ENCODE measurements at places on chromosomes 1 and 21.

- no peak for DNase-seq
These were observed 1.4 kb upstream of the KLHL21 start for GRCh38 chr1:6603915-6604558.

DNA sequence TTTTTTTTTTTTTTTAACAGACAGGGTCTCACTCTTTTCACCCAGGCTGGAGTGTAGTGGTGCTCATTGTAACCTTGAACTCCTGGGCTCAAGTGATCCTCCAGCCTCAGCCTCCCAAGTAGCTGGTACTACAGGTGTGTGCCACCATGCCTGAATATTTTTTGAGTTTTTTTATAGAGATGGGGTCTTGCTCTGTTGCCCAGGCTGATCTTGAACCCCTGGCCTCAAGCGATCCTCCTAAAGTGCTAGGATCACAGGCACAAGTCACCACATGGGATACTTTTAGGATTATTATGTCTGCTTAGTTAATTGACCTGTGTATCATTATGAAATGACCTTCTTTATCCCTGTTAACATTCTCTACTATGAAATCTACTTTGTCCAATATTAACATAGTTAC, 38.0 kb downstream of the RASSF5 start:
- no peak for DNase-seq

- no peak for DNase-seq
These were observed 44.6 kb downstream of the NFYC start for GRCh38 chr1:40736085-40736531.

DNA sequence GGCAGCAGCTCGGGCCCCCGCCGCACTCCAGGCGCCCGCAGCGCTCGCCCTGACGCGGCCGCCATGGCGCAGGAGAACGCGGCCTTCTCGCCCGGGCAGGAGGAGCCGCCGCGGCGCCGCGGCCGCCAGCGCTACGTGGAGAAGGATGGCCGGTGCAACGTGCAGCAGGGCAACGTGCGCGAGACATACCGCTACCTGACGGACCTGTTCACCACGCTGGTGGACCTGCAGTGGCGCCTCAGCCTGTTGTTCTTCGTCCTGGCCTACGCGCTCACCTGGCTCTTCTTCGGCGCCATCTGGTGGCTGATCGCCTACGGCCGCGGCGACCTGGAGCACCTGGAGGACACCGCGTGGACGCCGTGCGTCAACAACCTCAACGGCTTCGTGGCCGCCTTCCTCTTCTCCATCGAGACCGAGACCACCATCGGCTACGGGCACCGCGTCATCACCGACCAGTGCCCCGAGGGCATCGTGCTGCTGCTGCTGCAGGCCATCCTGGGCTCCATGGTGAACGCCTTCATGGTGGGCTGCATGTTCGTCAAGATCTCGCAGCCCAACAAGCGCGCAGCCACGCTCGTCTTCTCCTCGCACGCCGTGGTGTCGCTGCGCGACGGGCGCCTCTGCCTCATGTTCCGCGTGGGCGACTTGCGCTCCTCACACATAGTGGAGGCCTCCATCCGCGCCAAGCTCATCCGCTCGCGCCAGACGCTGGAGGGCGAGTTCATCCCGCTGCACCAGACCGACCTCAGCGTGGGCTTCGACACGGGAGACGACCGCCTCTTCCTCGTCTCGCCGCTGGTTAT, 2.8 kb downstream of the KCNJ9 start:
- peak; percentile 77 for DNase-seq

DNA sequence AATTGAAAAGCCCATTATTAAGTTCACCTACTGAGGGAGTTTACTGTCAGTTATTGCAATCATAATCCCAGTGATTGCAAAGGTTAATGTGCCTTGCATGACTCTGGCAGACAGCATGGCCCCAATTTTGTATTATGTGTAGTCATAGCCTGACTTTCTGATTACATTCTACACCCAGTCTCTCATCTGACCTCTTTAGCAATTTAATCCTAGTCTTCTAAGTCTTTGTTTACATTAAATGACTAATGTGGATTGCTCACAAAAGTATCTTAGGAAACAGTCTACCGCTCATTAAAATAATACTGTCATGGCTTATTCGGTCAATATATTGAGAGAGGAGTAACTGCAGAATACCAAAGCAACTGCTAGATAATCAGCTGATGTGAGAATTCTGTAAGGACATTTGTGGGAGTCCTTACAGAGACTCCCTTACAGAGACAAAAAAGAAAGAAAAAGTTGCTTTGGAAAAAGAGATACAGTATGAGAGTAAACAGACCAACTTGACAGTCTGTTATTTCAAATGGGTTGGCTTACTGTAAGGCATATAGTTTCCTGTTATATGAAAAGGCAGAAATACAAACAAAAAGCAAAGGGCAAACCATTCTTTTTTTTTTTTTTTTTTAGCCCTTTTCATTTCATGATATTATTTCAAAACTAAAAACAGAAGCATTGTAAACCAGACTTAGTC, 42.8 kb downstream of the SMG7 start:
- DNase-seq = no peak

DNA sequence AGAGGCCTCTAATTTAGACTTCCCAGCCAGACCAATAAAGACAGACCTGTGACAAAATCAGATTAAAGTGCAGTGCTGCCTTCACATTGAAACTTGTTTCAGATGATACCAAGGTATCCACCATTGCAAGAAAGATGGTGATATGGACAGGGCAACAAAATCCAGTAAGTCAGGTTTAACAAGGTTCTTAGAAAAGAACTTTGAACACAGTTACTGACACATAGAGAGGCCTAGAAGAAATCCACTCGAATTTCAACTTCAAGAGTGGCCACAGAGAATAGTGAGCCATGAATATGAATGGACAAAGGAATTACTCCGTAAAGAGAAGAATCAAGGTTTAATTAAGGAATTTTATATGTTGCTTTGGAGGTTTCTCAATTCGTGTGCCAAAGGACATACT, 230.4 kb downstream of the KCNT2 start:
- DNase-seq = no peak

- DNase-seq = no peak
These were observed 318.4 kb downstream of the AJAP1 start for GRCh38 chr1:4972761-4973320.

GRCh38 chr1:39691383-39692151, at the start of gene HPCAL4:
Gene HPCAL4, minus strand, starts transcription at chr1:39691433. Its CDS starts 6,830 bp downstream, at chr1:39684603.
- DNase-seq = peak; percentile 86

- peak; percentile 95 for DNase-seq
These were observed 48.2 kb upstream of the LRP8 start for GRCh38 chr1:53376041-53376461.

- peak; percentile 49 for DNase-seq
These were observed at the start of gene GJB5 for GRCh38 chr1:34754964-34755637. Gene GJB5, plus strand, starts transcription at chr1:34755047. Its CDS starts 2,284 bp downstream, at chr1:34757331.

GRCh38 chr1:163824006-163824405, 502.3 kb downstream of the NUF2 start:
- DNase-seq = no peak

DNA sequence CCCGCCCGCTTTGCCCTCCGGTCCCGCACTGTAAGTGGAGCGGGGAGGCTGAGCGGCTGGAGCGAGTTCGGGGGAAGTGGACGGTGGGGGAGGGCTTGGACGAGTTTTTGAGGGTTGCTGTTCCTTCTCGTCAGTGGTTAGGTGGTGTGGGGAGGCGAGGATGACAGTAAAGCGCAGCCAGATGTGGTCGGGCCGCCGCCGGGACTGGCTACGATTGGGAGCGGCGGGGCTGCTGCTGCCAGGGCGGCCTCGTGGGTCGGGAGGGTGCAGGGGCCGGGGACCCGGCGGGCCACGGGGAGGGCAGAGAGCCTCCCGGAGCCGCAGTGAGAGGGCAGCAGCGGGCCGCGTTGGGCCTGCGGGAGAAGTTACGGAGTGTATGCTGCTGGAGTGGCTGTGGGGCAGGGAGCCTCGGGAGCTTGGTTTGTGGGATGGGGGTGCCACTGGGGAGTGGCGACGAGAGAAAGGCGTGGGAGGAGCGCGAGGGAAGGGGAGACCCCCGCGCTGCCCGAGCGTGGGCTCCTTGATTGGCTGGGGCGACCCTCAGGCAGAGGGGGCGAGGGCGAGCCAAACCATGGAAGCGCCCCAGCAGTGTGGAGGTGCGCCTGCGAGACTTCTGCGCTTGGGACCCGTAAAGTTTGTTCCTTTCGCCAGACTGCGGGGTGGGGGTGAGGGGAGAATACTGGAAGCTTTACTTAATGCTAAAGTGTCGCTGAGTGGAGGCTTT, 2.1 kb downstream of the ADGRL2 start:
- peak; percentile 39 for DNase-seq

GRCh38 chr1:56330391-56331026, 248.9 kb downstream of the PLPP3 start:
- no peak for DNase-seq

DNA sequence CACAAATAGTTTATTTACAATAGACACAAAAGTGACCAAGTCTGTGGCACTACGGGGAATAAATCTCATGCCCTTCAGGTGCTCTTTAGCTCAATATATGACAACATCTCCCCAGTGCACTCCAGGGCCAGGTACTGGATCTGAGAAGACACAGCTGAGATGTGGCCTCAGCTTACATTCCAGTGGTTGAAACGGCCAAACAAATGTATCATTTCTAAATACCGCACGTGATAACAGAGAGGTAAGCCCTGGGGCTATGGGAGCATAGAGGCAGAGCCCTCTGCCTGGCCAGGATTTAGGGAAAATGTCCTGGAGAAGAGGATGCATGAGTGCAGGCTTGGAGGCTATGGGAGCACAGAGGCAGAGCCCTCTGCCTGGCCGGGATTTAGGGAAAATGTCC, 630.5 kb downstream of the SMYD3 start:
- no peak for DNase-seq

DNA sequence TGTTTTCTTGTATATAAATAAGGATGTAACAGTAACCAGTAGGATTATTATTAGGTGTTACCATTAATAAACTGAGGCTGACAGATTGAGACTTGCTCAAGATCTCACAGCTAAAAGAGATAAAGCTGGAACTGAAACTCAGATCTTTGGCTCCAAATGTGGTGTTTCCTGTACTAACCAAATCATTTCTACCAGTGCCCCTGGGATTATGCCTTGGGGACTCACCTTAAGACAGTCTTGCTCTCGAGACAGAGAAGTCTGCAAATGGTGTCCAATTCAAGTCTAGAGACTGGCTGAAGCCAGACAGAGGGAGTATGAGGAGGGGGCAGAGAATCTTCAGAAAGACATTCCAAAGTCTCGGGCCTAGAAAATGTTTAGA, 593 bp upstream of the CD53 start:
- DNase-seq = no peak

GRCh38 chr1:119132179-119132578, 8.3 kb downstream of the WARS2 start:
- no peak for DNase-seq

DNA sequence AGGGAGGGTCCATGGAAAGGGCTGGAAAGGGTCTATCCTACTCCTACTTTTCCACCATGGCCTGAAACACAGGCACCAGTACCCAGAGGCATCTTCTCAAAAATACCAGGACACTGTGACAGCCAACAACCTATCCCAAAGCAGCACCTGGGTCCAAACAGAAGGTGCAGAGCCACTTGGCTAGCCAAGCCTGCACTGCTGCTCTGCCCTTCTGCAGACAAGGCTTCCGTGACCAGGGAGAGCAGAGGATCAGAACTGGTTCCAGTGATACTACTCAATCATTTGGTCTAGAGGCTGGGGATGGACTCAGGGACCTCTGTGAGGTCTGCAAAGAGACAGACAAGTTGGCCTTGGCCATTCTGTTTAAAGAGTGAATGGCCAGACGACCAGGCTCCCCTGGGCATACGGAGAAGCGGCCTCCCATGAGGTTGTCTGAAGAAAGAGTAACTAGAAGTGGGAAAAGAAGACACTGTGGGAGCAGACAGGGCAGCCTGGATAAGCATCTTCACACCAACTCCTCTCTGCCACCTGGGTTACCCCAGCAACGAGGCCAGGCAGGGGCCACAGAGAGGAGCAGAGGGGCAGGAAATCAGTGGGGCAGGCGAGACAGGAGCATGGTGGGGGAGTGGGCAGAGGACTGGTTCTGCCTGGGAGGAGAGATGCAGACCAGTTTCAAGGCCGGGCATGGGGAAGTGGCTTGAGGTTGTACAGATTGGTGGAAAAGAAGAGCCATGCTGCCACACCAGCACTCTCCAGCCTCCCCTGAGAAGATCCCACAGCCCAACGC, 5.7 kb downstream of the KCNN3 start:
- DNase-seq = no peak

DNA sequence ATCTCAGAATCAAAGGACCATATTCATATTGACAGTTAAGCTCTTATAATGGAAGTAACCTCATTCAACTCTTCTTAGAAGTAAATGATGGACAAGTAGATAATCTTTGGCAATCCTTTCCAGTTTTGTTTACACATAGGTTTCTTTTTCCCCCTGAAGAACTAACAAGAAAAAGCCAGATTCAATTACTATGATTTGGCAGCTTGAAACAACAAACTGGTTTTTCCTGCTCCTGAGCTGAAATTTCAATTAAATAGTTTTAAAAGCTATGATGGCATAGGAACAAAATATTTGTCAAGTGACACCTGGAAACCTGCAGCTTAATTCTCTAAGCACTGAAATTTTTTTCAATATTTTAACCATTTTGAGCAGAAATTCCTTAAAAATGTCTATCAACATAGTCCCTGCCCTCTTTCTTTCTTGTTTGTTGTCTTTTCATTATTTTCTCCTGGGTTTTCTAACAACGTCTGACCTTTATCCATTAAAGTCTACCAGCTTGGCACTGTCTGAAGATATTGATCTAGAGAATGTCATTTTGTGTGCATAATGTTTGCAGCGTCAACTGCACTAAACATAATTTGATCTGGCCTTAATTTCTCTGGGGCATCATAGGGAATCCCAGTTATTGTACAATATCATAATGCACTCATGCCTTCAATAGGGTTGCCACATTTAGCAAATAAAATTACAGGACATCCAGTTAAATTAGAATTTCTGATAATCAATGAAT, 4.0 kb upstream of the SLC35A3 start:
- DNase-seq = no peak

GRCh38 chr1:167460836-167461235, 57.5 kb downstream of the CD247 start:
- no peak for DNase-seq

DNA sequence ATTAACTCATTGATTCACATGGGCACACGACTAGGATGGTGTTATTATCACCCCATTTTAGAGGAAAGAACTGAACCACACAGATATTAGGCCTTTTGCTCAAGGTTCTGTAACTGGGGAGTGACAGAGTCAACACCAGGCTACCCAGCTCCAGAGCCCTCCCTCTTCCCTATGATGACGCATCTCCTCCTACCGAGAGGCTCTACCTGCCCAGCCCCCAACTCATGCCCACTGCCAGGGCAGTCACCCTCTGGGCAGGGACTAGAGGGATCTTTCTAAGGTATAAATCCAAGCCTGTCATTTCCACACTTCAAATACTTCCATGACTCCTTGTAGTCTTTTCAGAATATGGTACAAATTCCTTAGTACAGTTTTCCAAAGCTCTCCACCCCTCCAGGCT, 171.3 kb downstream of the GRIK3 start:
- no peak for DNase-seq

- no peak for DNase-seq
These were observed 97.2 kb downstream of the WDR64 start for GRCh38 chr1:241749041-241749944.

GRCh38 chr1:32894019-32894600, 7.1 kb downstream of the TMEM54 start:
- DNase-seq = peak; percentile 45
